ENCODE measurements at places on chromosomes 2 and 18.
A peak's percentile ranks its signal among the peaks of the same experiment; 100 is the strongest.

- DNase-seq = no peak
Measured at GRCh38 chr2:130264046-130264445, 65.8 kb upstream of the TUBA3E start.

GRCh38 chr18:53606792-53607191 lies 617.7 kb downstream of the MBD2 start:
- no peak for DNase-seq

DNA sequence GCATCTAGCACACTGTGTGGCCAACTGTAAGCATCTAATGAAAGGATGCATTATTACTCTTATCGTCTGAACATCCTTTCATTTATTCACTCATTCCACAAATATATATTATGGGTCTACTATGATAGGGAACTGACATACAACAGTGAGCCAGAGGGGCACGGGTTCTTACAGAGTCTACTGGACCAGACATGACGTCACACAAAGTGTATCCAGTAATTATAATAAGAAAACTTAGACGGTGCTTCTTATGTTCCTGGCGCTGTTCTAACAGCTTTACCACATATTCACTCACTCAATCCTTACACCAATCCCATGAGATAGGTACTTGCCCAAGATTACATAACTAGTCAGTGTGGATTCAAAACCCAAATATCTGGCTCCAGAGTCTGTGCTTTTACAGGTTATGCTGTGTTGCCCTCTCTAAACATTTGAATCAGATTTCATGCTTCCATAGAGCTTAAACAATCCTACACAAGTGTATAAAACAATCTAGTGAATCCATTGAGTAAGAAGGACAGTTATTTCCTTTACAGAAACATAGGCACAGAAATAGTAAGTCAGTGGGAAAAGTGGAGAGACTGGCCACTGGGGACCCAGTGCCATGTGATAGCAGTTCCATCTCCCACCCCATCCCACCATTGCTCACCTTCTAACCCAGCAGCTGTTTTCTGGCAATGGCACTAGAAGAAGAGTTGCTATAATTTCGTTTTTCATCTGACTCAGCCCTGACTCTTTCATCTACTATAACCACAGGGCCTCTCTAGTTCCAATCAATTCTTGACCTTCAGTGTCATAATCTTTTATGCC lies 24.2 kb upstream of the ARL5A start:
- DNase-seq = no peak

DNA sequence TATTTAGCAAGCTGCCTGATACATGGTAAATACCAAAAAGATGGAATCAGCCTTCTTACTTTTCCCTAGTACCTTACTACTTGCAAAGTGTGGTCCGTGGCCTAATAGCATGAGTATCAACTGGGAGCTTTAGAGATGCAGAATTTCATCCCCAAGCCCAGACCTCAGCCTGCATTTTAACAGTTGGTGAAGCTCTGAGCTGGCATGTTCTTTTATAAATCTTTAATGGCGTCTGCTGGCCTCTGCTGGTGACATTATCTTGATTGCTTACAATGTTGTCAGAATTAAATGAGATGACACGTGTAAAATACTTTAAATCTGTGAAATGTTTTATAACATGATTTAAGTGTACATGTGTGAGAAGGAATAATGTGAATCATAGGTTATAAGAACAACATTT lies 115.1 kb upstream of the NOSTRIN start:
- peak; percentile 27 for DNase-seq

DNA sequence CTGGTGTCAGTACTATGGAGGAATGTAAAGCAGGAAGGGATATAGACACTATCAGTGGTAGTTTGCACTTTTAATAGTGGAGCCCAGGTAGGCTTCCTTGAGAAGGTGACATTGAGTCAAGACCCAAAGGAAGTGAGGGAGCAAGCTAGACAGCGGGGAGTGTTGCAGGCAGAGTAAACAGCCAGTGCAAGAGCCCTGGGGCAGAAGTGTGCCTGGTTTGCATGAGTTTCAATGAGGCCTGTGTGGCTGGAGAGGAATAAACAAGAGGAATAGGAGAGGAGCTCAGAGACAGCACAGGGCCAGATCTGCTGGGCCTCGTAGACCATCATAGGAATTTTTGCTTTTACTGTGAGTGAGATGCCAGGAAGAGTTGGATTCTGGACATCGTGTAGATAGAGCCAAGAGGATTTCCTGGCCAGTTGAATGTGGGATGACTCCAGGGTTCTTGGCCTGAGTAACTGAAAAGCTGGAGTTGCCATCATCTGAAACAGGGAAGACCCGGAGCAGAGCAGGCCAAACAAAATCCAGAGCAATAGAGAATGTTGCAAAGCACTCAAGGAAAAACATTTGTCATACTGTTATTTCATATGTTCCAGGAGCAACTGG lies 102.5 kb downstream of the SP3 start:
- no peak for DNase-seq

All from AG20443 (cell line).